HuH-7 (cell line): ENCODE measurements at places on chromosomes 4 and X.

GRCh38 chrX:21989384-21989783, 42.7 kb upstream of the PHEX start:
- DNase-seq: no peak

- DNase-seq: no peak
Measured at GRCh38 chr4:90198086-90198847, 71.1 kb downstream of the CCSER1 start.

DNA sequence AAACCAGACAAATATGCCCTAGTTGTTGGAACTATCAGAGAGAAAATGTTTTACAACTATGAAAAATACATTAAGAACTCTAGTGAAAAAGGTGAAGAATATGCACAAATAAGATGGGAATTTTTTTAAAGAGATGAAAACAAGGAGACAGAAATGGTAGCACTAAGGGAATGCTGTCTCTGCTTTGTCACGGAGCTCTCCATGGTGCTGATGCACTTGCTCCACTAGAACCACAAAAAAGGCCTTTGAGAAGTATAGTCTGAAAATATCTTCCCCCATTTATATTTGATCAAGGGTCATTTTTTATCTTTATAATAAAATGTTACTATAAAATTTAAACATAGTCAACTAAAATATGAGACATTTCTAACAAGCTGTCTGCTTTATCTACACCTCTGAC, 1655.5 kb upstream of the AGA start:
- no peak for DNase-seq

DNA sequence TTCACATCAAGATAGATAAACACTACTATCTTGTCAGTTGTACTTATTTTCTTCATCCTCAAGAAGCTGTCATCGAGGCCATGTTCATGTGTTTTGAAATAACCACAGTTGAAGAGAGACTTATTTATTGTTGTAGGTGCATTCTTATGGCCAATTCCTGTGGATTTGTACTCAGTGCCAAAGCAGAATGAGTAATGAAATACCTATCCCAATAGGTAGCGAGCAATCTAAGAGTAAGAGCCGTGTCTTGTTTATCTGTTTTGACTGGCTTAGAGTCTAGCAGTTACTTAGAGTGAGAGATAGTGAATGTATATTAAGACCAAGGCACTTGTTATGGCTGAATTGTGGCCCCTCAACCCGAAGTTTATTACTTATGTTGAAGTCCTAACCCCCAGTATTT, 631.0 kb upstream of the SPANXN1 start:
- no peak for DNase-seq

GRCh38 chr4:40196724-40197281, at the start of gene RHOH:
TSS of gene RHOH (plus strand) at chr4:40197031. CDS start at chr4:40243387, 46,356 bp downstream.
- DNase-seq: no peak

DNA sequence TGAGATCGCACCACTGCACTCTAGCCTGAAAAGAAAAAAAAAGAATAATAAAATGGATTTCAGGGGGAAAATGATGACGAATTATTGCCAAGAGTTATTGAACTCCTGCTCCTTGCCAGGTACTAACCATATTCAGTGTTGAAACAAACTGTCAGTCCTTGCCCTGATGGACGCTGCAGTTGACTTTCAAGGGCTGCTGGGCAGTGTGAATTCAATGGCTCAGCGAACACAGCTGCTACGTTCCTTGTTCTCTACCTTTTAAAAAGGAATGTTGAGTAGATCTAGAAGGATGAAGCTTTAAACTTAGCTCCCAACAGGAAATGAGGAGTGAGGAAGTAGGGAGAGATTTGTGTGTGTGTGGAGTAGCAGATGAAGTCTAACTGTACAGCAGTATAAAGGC, 2.7 kb downstream of the LIMCH1 start:
- no peak for DNase-seq

DNA sequence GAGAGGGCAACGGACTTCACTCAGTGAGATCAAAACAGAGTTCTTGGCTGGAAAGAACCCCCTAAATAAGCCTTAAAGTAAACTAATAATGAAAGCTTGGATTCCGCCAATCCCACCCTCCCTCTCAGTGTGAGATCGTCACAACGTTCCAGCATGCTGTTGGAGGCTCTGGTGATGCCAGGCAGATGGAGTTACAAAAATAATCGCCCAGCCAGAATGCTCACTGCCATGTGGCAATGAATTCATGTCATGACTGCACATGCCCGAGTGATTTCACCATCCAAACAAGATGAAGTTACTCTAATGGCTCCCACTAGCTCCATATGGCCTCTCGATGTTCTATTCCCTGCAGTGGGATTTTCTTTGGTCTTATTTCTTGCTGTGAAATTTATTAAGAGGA, 248.0 kb downstream of the SPATA18 start:
- no peak for DNase-seq

DNA sequence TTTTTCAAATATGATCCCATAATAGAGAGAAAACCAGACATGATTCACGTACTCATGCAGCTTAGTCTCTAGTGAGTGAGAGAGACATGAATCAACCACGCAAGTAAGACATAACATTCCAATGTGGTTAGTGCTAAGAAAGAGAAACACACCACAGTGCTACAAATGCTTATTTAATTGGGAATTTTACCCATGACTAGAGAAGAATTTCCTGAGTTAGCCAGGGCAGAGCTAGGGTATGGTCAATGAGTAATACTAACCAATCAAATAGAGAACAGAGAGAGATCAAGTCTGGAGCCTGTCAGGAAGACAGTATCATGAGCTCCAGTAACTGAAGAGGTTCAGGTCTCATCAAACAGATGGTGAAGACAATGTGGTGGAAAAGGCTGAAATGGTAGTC, 495.2 kb downstream of the PDGFC start:
- no peak for DNase-seq

GRCh38 chr4:162154862-162155540, 8.8 kb downstream of the FSTL5 start:
- DNase-seq: no peak

GRCh38 chr4:77703666-77704065, 98.0 kb downstream of the CXCL13 start:
- DNase-seq: no peak

DNA sequence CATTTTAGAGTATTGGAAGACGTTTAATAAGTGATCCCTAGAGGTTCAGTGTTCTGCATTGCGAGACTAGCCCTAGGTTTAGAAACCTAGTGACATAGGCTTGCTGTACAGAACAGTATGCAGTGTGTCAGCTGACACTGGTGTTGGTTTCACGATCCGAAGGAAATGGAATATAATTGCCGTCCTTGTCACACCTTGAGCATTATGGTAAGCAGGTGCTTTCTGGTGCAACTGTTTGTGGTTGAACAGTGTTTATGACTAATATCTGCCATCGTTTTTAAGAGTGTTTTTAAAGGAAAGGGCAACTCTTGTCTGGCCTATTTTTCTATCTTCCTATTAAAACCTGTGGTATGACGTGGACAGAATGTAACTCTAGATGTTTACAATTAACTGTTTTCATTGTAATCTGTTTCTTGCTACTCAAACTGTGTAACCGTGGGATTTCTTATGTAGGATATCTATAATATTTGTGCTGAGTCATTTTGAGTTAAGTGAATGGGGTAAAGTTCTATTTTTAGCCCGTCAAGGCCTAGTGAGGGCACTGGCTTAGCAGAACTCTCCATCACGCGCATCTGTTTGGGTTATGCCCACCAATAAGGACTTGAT, 53.8 kb upstream of the TBC1D14 start:
- no peak for DNase-seq

DNA sequence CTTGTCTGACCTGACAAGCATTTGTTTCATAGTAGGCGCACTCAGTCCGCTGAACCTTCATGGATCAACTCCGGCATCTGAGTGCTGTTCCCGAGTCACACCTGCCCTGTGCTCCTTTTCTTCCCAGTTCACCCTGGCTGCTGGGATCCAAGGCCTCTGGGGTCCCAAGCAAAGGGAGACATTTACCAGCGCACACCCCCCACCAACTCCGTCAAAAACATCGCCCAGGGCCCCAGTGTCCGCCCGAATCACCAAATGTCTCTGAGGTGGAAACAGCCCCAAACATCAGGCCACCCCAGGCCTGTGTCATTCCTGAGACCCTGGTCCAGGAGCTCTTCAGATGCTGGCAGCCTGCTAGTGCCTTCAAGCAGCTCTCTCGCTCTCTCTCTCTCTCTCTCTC, 5.1 kb downstream of the BLOC1S4 start:
- no peak for DNase-seq

DNA sequence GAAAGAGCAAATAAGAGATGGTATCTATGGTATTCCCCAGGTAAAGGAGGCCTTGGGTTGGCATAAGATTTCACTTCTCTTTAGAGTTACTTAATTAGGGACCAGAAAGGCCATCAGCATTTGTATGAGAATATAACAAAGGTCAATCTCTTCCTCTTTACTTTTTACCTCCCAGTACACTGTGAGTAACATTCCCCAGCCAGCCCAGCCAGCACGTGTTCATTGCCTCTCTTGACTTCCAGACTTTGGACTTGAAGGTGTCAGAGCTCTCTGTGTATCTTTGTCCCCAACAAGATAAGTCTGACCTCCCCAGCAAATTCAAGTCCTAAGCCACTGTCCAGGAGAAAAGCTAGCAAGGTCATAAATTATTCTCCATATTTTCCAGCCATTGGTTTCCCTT, 110.5 kb downstream of the AR start:
- DNase-seq: no peak

GRCh38 chrX:66638591-66639500, at the start of gene EDA2R:
TSS of gene EDA2R (minus strand) at chrX:66639078. CDS start at chrX:66616020, 23,058 bp downstream.
- no peak for DNase-seq

DNA sequence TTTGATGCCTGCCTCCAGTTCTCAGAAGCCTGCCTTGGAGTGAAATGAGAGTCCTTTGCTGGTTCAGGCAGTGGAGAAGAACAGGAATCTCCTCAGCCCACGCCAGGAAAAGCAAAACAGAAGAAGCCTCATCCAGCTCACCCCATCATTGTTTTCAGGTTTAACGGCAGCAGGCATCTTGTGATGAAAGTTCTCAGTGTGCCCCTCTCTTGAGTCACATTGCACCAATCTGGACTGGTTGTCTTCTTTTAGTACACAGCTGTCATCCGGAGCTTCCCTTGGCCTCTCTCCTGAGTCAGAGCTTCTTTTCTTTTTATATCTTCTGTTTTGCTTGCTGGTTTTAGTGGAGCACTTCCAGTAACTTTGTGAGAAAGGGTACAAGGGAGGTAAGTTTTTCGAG, 50.9 kb downstream of the TSPAN7 start:
- DNase-seq: no peak

DNA sequence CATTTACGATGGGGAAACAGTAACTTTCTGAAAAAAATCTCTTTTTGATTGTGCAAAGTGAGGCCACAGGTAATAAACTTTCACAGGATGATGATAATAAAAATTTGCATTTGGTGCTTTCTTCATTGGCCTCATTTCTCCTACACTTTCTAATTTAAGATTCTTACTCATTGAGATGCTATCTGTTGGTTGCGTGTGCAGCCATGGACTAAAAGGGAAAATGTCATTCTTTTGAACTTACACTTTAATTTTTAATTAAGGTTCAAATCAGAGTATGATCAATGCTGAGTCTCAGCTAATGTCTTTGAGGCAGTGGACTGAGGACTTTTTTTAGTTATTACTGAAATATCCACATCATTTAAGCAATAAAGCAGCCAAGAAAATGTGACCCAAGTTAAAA, 87.6 kb downstream of the SEL1L3 start:
- no peak for DNase-seq

DNA sequence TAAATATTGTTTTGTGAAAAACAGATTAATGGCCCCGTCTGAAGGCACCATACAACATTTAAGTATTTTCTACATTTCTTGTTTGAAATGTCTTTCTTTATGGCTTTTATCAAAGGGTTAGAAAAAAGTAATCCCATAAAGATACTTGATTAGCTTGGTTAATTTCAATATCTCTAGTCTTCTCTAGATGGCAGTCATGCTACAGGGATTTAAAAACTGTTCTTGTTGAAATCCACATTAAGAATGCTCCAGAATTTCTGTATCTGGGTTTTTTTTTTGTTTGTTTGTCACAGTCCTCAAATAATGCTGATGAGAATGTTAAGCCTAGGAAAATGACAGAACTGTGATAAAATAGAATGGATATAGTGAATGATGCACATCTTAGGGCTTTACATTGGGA, 109.0 kb upstream of the AADAT start:
- DNase-seq: no peak

GRCh38 chr4:184329659-184330400, 112.2 kb upstream of the ENPP6 start:
- DNase-seq: no peak

DNA sequence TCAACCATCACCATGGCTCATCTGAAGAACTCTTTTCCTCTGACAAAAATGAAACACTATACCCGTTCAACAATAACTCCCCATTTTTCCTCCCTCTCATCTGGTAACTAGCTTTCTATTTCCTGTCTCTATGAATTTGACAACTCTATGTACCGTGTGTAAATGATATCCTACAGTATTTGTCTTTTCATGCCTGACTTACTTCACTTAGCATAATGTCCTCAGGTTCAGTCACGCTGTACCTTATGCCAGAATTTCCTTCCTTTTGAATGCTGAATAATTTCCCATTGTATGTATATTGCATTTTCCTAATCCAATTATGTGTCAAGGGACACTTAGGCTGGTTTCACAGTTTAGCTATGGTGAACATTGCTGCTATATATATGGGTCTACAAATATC, 18.2 kb downstream of the MAGEA9 start:
- no peak for DNase-seq

DNA sequence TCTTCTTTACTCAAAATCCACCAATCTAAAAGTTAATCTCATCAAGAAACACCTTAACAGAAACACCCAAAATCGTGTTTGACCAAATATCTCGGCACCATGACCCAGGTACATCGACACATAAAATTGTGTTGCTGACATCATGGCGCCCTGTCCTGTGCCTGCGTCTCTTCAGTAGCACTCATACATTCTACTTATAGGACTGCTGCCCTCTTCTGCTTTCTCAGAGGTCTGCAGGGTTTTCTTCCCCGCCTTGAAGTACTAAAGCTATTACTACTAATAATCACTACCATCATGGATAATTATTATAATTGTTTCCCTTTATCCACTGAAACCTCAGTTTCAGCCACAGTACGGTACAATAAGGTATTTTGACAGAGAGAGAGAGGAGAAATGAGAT, 1403.1 kb upstream of the TENM3 start:
- no peak for DNase-seq

GRCh38 chrX:15559227-15559626, 41.5 kb downstream of the ACE2 start:
- no peak for DNase-seq

GRCh38 chrX:49082271-49082871, 2.7 kb upstream of the WDR45 start:
- no peak for DNase-seq

DNA sequence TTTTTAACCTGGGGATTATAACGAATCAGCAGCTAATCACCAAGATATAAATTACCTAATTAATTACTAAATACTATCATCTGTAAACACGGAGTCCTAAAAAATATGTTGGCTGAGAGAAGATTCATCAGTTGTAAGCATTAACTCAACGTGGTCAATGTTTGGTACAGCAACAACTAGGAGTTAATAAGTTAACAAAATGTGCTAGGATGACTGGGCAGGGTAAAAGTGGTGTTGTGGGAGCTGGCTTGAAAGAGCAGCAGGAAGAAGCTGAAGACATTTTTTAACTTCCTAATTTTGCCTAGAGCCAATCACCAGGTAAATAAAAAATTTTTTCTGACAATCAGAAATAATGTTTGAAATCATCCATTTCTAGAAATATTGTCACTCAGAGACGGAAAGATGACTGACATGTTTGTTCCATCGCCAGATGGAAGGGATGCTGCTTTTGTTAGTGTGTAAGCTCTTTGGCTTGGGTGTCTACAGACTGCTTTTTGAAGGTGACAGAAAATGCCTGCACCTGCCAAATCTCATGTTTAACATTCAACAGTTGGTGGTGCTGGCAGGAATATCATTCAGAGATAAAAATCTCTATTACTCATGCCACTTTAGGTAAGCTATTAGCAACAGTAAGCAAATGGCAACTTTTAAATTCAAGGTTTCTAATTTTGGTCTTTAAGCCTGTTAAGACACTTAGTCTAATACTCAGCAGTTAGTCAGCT, 1126.9 kb downstream of the STPG2 start:
- no peak for DNase-seq
